ENCODE measurements at places on chromosomes 1 and 21.
A peak's percentile ranks its signal among the peaks of the same experiment; 100 is the strongest.

DNA sequence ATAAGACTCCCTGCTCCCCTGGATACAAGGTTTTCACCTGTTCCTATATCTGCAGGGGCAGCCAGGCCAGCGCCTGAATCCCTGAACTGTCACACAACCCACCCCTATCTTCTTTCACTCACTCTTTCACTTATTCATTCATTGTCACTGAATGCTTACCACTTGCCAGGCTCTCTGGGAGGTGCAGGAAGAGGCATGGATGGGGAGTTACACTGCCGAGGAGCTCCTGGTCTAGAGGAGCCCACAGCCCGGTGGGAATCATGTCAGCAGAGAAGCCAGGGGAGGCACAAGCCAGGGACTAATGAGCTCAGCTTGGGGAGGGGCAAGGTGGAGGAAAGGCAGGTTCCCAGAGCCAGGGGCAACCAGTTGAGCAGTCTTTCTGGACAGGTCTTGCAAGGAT is 155.8 kb downstream of the TRABD2B start:
- no peak for DNase-seq

DNA sequence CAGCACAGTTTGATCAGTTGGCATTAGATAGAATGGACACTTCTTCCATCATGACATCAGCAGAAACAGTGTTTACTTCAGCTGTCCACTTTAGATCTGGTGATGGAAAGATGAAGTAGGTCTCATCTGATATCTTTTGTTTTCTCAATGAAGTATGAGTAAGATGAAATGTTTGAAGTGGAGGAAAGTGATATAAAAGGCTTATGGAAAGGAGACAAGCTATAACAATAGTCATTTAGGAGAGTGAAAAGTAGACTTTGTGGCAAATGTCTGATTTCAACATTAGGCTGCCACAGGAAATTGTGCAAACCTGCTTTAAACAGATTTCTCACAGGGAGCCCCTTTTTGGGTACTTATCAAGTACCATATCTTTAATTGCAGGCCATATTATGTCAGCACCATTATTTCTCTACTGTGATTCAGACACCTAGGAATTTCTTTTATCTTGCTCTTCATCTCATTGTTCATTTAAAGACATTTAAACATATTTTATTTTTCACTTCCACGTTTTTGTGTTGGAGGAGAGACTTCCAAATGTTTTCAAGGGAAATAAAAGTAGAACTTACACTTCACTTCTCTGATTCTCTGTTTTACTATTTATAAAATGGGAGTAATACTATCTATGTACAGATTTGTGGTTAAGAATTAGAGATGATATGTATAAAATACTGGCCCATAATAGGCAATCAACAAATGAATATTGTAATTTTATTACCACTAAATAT is 18.1 kb downstream of the PDC start:
- DNase-seq, result peak; percentile 40

DNA sequence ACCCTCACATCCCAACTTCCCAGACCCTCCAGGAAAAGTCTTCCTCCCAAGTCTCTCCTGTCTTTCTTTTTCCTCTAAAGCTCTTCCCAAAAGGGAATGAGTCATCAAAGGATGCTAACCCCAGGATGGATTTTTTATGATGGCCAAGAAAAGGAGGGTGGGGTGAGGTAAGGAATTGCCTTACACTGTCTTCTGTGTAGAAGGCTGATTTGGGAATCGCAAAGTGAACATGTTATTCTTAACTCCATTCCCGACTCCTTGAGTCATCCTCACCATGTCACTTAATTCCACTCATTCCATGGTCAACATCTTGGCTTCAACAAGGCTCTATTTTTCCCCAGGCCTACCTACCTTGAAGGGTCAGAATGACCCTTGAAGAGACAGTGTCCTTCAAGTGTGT is 44.0 kb downstream of the TBX15 start:
- DNase-seq, result no peak

GRCh38 chr21:34143685-34144182 is 70.4 kb downstream of the MRPS6 start:
- no peak for DNase-seq

DNA sequence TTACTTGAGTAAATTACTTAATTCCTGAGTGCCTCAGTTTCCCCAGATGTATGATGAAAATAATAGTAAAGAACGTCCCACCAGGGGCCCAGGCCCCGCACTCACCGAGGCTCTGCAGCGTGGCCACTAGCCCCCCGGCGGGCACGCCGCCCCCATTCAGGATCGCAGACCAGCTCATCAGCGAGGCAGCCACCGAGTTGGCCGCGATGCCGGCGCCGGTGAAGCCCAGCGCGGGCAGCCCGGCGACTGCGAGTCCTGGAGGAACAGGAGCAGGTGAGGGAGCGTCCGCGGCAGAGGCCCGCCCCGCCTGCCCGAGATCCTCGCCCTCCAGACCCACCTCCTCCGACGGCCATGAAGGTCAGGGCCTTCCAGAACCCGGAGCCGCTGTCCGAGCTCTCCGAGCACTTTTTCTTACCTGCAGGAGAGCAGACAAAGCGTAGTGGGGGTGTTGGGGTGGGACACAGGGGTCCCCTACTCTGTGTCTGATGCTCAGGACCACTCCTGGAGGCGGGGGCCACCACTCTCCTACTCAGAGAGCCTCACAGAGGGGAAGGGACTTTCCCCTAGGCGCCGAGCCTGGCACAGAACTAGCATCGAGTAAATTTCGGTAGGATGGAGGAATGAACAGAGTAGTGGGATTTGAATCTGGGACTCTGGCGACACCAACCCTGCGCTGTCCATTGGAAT is 3.7 kb downstream of the IFI6 start:
- DNase-seq, result no peak

DNA sequence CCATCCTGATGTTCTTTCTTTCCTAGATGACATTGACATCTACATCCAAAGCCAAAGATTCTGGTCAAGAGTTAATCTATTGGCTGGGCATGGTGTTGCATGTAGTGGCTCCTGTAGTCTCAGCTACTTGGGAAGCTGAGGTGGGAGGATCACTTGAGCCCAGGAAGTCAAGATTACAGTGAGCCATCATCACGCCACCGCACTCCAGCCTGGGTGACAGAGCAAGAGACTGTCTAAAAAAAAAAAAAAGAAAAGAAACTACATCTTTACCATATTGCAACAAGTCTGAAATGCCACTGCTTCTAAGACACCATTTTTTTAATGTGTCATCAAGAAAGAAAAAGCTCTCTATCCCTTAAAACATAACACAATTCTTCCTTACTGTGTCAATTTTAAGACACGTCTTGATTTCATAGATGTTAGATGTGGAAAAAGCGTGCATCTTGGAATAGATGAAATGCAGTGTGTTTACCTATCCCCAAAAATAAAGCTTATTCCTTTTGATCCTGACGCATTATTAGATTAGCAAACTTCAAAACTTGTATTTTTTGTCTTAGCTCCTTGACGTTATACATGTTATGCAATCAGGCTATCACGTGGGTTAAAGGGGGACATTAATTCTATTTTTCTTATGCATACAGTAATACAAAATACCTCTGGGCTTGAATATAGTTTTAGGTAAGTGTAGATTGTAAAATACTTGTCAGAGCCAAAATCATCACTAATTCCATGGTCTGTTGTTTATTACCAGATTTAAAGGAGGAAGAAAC is 46.3 kb downstream of the ELAPOR1 start:
- no peak for DNase-seq
